Mucosa of descending colon (tissue), 3 donors: ENCODE measurements at places on chromosomes 3 and 15. TPM values are rescaled to one million over a fixed set of nuclear protein-coding genes. Genes with fewer than 3 reads are reported as not detected.

SLC51B gene
- 70.1 TPM for total RNA-seq

ATP13A5 gene
- 0.61 TPM for total RNA-seq

ATP10A gene
- total RNA-seq = 4.5 TPM

CTXN2 gene
- total RNA-seq = not detected

GRCh38 chr15:90305932-90306331 lies 40.5 kb downstream of the NGRN start:
- no peak for DNase-seq
